ENCODE measurements at places on chromosomes 13 and 19. TPM values are rescaled to one million over a fixed set of nuclear protein-coding genes. Genes with fewer than 3 reads are reported as not detected.

DNA sequence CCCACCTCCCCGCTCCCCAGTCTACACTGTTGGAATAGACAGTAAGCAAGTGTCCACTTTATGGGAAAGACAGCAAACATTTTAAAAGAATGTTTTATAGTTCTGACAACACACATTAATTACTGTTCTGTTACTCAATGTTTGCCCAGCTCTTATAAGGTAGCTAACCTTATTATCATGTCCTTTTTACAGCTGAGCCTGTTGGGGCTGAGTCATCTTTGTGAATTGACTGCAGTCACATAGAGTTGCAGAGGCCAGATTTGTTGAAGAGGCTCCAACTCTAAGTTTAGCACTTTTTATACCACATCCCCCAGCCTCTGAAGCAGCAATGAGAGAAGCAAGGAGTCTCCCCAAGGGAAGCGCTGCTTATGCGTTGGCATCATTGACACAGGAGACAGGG lies 76.2 kb downstream of the C13orf42 start:
- DNase-seq, result no peak

Gene NCAN
- total RNA-seq, result 0.06 TPM

- no peak for DNase-seq
These were observed 805.6 kb upstream of the ARGLU1 start for GRCh38 chr13:107373551-107373950.

GRCh38 chr13:103140001-103140671 lies 73.9 kb upstream of the SLC10A2 start:
- DNase-seq, result no peak

Gene OVOL3
- total RNA-seq, result not detected

Gene PTGER1
- total RNA-seq, result 0.32 TPM

DNA sequence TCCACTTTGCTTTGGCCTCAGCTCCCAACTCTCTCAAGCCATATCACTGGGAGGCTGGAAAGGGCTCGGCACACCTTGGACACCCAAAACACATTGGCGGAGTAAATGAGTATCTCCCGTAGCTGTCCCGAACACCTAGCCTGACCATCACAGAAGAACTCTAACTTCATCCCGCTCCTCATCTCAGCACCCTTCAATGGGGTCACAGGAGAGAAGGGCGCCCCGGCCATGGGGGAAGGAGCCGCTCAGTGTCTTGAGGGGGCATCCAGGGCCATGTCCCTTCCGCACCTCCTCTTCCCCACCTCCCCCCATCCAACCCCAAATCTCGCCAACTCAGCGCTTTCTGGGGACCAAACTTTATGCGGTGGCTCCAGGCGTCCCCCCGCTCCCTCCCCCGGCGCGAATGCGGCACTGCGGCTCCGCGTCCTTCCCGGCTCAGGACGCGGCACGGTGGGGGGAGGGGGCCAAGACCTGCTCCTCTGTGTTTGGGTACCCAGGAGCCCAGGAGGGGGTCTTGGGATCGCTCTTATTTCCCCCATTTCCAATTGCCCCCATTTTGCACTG lies 3.0 kb downstream of the KCNC3 start:
- DNase-seq, result peak; percentile 51

Gene HS6ST3
- total RNA-seq, result not detected

DNA sequence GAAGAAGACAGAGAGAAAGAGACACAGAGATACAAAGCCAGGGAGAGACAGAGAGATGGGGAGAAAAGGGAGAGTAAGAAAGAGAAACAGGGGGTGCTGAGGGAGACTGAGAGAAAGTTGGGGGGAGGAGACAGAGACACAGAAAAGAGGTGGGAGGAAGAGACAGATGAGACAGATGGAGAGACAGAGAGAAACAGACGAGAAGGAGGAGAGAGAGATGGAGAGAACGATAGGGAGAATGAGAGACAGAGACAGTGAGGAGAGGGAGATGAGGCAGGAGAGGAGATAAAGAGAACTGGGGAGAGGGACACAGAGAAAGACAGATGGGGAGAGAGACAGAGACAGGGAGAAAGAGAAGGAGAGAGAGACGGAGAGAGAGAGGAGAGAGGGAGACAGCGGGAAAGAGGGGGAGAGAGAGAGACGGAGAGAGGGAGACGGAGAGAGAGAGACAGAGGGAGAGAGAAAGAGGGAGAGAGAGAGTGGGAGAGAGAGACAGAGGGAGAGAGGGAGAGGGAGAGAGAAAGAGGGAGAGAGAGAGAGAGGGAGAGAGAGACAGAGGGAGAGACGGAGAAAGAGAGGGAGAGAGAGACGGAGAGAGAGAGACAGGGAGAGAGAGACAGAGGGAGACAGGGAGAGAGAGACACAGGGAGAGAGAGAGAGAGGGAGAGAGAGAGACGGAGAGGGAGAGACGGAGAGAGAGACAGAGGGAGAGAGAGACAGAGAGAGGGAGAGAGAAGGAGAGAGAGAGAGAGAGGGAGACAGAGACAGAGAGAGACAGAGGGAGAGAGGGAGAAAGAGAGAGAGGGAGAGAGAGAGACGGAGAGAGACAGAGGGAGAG lies 12.6 kb downstream of the JOSD2 start:
- DNase-seq, result no peak

Measured in right lobe of liver (tissue), 6 donors.